ENCODE measurements at places on chromosomes 2 and 18.

DNA sequence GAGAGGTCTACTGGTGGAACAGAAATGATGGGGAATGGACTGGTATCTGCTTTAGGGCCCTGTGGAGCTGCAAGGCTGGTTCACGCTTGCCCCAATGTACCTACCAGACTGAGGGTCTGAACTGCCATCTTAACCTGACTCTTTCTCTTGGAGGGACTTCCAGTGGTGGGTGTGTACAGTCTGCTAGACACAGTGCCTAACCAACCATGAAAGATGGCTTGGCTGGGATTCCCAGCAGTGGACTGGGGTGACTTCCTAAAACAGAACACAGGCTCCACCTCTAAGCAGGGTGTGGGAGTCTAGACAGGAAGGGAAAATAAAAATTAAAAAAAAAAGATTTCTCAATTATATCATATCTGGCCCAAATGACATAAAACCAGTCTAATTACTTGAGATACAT, 25.5 kb upstream of the MYO3B start:
- no peak for DNase-seq

GRCh38 chr2:142980246-142981068, 103.0 kb downstream of the KYNU start:
- DNase-seq, result no peak

DNA sequence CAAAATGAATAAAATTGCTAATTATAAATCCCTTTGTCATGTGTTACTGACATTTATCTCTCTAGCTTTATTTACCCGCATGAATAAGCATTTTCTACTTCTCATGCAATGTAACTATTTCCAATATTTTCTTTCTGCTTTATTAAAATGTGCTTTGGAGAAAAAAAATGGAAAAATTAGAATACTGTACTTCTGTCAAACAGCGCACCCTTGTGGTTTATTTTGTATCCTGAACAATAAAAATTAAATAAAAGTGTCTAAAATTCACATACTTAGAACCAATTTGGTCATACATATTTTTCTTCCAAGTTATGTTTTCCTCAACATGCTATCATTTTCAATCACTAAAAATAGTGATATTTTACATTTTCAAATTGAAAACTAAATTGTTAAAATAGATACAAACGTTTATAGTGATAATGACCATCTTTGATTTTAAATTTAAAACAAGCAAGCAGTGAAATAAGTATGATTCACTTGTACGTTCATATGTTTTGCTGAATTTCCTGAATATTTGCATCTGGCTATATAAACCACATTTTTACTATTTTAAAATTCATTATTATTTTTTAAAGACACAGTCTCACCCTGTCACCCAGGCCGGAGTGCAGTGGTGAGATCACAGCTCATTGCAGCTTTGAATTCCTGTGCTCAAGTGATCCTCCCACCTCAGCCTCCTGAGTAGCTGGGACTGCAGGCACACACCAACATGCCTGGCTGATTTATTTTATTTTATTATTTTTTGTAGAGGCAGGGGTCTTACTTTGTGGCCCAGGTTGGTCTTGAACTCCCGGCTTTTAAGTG, 95.9 kb upstream of the GRB14 start:
- DNase-seq, result no peak

DNA sequence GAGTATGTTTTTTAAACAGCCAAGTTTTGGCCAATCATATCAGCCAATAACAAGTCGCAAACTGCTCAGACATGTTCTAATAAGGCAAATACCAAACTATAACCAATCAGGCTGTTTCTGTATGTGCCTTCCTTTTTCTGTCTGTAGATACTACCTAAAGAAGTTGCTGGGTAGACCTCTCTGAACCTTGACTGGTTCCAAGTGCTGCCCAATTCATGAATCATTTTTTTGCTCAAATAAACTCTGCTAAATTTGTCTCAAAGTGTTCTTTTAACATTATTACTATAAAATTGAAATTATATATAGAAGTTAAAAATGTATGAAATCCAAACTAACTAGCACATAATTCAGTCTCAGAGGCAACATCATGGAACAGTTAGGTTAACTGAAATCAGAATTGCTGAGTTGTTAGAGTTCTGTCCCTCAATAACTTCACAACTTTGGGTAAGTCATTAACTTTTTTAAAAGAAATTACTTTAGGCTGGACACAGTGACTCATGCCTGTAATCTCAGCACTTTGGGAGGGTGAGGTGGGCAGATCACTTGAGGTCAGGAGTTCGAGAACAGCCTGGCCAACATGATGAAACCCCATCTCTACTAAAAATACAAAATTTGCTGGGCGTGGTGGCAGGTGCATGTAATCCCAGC, 4.9 kb upstream of the TTC21B start:
- no peak for DNase-seq

DNA sequence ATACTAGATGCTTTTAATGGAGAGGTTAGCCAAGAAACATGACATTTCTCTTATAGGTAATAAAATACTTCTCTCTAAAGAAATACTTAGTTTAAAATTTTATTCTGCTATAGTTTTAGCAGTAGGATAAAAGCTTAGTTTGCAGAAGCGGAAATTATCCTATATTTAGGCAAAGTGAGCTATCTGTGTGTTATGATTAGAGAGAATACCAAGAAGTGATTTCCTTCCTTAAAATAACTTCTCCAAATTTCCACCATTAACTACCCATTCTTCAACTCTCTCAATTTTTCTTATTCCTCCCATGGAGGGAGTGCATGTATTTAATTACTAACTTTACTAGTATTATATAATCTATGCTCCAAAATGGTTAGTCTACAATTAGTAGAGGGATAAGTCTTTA, 15.8 kb upstream of the IL1RL1 start:
- DNase-seq, result no peak

- no peak for DNase-seq
Observed at GRCh38 chr18:48777744-48778116, 173.0 kb downstream of the SMAD7 start.

GRCh38 chr2:13572466-13572865, 855.7 kb downstream of the TRIB2 start:
- DNase-seq, result no peak

GRCh38 chr2:238754259-238754658, 93.6 kb upstream of the TWIST2 start:
- DNase-seq, result no peak

DNA sequence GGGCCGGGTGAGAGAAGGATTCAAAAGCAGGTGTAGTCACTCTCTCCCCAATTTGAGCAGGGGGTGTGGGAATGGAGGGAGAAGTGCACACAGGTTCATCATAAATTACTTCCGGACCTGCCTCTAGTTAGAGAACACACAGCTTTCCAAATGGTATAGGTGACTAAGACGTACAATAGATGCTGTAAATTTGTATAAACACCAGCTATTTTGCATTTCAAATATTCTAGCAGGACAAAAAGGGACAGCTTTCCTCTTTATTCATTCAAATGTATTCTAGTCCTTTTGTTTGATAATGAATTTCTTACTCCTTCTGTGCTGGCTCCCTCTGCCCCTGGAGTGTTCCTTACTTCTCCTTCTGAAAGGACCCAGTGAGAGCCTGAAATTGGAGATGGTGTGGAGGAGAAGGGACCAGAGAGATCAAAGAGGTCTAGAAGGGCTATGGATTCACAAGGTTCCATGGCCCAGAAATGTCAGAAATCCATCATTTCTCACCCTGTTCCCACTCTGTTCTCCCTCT, 53.2 kb upstream of the SH3BP4 start:
- no peak for DNase-seq

- DNase-seq, result no peak
Observed at GRCh38 chr2:86645752-86646151, 22.1 kb upstream of the RNF103 start.

DNA sequence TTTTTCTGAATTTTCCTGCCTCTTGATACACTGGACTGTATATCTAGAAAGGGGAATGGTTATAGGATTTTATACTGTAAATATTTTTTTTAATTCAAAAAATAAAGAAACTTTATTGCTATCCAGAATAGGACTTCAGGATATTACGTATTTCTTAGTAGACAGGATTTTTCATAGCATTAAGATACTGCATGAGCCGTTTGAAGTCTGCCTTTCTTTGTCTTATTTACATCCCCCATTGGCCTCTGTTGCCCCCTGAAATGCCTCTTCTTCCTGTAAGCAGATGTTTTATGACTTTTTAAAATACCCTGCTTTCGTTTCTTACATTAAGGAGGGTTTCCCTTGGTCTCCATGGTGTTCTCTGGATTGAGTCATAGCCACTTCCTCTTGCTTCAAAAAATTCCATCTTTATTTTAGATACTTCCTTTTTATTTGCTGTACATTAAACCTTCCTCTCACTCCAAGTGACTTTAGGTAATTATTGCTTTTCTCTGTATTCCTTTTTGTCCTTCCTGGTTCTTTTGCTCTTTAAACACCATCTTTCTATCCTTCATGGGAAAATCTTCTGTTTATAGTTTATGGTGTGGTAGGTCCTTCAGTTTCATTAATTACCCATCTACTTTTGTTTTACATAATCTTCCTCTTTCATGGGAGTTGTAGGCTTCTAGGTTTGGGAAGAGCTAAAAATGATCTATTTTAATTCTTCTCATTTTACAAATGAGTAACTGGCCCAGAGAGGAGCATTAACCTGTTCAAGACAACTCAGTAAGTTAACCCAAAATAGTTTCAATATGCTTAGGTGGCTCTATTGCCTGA, 72.6 kb downstream of the ZNF532 start:
- DNase-seq, result no peak

DNA sequence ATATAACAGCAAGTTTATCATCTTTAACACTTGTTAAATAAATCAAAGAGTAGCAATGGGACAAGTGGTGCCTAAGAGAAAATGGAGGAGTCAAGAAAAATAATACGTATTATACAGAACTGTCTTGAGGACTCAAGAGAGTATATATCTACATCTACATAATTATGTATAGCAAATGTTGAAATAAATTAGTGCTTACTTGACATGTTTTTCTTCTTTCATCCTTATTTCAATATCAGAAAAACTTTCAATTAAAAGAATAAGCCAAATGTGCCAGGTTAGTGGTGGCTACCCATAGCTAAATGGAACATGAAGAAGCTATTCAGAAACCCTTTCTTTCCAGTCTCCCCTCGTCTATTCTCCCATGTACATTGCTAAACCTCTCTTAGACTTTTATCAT, 267.3 kb upstream of the SPOPL start:
- no peak for DNase-seq

GRCh38 chr2:44360749-44361329, 455 bp downstream of the PREPL start:
- DNase-seq, result no peak

- no peak for DNase-seq
Observed at GRCh38 chr18:52289392-52289791, 50.6 kb upstream of the DCC start.

GRCh38 chr2:178449700-178450523, 1.1 kb downstream of the PRKRA start:
- DNase-seq, result no peak

- no peak for DNase-seq
Observed at GRCh38 chr2:46489423-46490174, 10.2 kb downstream of the TMEM247 start.

DNA sequence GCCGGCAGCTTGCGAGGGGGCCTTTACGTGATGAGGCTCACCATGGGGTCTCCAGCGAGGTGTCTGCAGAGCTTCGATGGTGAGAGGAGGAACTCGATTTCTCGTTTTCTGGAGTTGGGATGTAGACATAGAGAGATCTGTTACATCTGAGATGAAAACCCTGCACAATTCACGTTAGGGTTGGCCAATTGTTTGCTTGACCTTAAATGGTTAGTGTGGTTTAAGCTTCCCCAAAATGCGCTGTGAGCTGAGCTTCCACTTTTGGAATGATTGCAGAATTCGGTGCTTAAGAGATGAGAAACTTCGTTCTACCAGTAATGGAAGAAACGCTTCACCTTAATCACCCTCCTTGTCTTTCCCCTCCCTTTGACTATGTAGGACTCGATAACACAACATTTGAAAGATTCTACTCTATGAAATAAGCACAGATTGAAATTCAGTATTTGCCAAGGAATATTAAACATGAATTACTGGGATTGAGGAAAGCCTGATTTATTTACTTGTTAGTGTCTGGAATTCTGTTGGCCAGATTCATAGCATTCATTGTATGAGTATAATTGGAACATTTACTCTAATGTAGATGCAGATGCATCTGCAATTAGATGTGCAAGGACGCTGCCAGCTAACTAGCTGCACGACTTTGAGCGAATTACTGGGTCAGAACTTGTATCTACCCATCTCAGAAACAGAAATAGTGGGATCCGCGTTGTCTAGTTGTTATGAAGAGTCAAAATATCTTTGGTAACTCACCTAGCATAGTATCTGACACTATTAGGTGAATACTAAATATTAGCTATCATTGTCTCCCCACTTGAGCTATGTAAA, 1.6 kb upstream of the KLF7 start:
- no peak for DNase-seq

DNA sequence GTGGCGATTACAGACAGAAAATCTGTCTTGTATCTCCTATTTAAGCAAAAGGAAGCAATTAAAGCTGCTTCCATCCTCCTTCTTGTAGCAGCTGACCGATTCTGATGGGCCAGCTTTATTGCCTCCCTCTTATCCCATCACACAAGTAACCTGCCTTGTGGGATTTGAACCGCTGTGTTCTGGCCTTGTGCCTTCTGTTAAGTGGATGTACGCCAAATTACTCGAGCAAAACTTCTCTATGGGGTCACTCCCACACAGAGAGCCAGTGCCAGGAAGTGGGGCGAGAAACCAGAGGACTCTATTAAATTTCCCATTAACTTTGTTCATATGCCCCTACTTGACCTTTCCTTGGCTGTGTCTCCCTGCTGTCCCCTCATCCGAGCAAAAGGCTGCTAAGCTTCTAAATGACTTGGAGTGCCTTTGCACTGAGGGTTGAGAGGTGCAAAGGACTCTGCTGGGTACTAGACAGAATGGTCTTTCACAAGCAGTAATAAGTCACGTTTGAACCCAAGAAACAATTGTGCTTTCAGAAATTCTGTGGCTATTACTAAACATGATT, 672.5 kb downstream of the MBD2 start:
- DNase-seq, result no peak

- DNase-seq, result no peak
Observed at GRCh38 chr2:182616471-182617393, 99.3 kb upstream of the DNAJC10 start.

GRCh38 chr2:166419616-166419934, 43.8 kb upstream of the SCN9A start:
- DNase-seq, result no peak

GRCh38 chr18:46447792-46448191, 209.2 kb downstream of the LOXHD1 start:
- DNase-seq, result no peak

DNA sequence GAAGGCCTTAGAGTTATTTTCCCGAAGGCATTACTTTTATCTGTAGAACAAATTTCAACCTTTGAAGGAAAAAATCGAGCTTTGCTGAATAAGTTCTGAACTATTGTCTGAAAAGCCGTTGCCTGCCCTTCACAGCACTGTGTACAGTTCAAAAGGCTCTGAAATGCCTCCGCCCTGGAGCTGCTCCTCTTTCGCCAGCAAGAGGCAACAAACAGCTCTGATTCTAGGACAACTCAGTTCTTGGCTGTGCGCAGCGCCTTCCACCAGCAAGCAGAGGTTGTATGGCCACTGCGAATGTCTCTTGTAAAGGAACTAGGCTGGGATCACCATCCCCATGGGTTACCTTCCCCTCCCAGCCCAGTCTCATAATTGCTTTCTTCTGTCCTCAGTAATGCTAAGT, 308.5 kb downstream of the GBX2 start:
- DNase-seq, result no peak
